ENCODE measurements at places on chromosomes 1 and 21.
A peak's percentile ranks its signal among the peaks of the same experiment; 100 is the strongest.

DNA sequence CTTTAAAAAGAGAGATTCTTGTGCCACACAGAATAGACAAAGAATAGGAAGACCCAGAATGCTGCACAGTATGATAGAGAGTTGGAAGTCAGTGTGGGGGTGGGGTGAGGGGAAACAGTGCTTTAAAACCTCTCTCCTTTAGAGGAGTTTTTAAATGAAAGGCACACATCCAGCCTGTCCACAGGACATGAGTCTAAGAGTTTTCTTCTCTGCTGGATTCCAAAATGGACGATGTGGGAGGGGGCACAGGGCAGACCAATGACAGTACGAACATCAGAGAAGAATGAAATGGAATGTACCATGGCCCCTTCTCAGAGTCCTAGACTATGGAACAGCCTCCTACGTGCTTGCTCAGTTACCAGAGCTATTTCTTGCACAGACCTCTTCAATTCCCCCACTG, 458.2 kb upstream of the DAB1 start:
- DNase-seq = no peak

DNA sequence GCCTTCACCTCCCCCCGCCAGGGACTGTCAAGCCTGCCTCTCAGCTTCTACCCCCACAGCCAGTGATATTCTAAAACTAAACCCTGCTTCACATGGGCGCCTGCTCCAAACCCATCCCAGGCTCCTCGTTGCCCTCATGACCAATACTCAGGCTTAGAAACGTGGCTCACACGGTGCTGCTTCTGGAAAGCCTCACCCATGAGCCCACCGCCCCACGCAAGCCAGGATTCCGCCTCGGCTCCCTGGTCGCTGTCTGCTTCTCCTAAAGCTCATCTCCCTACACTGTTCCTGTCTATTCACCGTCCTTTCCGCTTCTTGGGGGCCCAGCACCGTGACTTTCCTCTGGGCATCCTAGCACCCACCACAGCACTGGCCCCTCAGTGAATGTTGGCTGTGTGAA, 72.5 kb downstream of the NID1 start:
- DNase-seq = no peak

DNA sequence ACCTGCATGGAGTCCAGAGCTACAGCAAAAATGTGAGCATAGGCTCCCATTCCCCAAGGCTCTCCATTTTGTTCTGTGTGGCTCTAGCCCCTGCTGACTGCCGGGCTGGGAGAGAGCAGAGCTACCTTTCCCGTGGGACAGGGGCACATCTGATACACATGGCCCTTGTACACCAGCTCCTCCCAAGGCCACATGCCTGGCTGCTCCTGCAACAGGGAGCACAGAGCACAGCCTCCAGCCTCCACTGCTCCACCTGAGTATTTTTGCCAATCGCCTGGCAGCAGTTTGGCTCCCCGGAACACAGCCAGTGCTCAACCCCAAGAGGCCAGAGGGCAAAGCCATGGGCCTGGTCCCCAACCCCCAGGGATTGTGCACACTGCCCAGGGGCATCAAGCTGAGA, 146.5 kb downstream of the CHD1L start:
- DNase-seq = no peak

GRCh38 chr1:21853131-21853427, 41.0 kb downstream of the LDLRAD2 start:
- DNase-seq = no peak

GRCh38 chr1:224482619-224483018, 48.0 kb upstream of the WDR26 start:
- DNase-seq = no peak

- peak; percentile 8 for DNase-seq
Measured at GRCh38 chr1:101366513-101367215, 129.8 kb downstream of the S1PR1 start.
